Activated CD4-positive, alpha-beta T cell treated with anti-CD3 and anti-CD28 coated beads, Interleukin-2, amount 50 U/mL, for 1 hour (primary cell): ENCODE measurements at places on chromosomes 4 and X.

DNA sequence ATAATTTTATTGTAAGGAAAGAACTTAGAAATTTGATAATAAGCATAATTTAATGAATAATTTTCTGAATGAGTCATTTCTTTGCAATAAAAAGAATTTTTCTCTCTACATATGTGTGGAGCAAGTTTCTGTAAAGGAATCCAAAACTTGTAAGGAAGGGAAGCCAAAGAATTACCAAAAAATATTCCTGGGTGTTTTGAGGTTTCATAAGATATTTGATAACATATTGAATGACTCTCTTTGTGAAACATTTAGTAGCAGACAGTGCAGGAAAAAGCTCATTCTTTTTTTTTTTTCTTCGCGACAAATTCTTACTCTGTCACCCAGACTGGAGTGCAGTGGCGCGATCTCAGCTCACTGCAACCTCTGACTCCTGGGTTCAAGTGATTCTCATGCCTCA lies 469.0 kb upstream of the MAGEB2 start:
- DNase-seq: no peak

GRCh38 chr4:53644607-53645006 lies 53.3 kb upstream of the LNX1 start:
- no peak for DNase-seq

DNA sequence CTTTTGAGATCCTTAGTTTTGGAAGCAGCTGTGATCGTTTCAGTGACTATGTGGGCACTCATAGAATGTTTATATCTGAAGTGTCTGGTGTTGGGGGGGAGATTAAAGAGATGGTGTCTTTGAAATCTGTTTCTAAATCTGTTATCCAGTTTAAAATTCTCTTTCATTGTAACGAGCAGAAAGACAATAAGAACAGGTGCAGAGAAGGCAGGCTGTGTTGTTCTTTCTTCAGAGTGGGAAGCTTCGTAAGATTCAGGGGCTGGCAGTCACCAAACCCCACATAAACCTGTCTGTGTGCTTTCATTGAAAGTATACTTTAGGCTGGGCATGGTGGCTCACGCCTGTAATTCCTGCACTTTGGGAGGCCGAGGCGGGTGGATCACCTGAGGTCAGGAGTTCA lies 16.3 kb upstream of the DHRSX start:
- DNase-seq: no peak

- no peak for DNase-seq
Observed at GRCh38 chr4:26863512-26863911, 2.9 kb downstream of the STIM2 start.

GRCh38 chr4:182916483-182917181 lies 554 bp downstream of the DCTD start:
- no peak for DNase-seq
